ENCODE measurements at places on chromosomes 3 and 15.

DNA sequence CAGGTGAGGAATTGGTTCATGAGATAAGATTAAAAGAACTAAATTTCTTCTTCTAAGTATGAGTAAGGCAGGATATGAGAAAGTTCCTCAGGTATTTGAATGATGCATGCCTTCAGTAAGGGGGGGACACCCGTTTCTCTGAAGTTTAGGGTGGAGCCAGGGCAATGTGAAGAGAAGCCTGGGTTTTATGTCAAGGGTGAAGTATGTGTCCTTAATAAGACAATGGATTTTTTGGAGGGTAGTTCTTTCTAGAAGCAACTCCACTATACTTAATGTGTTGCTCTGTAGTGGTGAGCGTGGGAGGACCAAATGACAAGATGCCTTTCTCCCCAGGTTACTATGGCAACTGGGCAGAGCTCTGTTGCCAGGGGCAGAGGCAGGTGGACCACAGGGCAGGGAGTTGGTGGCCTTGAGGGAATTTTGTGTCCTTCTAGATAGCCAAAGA lies 44.0 kb downstream of the PHLDB2 start:
- no peak for DNase-seq

DNA sequence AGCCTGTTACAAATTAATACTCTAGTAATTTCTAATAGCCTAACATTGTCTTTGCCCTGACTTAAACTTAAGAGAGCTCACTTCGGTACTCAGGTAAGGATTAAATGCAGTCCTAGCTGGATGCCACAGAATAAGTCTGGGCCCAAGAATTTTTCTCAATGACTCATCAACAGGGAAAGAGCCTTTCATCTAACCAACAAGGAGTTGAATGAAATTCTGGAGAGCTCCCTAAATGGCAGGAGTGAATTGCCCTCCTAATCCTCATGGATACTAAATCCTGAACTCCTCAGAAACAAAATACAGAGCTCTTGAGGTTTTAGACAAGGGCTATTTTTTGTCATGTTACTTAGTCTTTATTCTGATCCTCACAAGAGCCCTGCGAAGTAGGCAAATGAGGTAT lies 159.5 kb downstream of the PLCH1 start:
- no peak for DNase-seq

- no peak for DNase-seq
These were observed 3.5 kb downstream of the TEX55 start for GRCh38 chr3:119149484-119149883.

- no peak for DNase-seq
These were observed 13.5 kb downstream of the CCDC80 start for GRCh38 chr3:112627419-112627818.

- DNase-seq = no peak
These were observed 49.1 kb downstream of the CCK start for GRCh38 chr3:42216931-42217333.

DNA sequence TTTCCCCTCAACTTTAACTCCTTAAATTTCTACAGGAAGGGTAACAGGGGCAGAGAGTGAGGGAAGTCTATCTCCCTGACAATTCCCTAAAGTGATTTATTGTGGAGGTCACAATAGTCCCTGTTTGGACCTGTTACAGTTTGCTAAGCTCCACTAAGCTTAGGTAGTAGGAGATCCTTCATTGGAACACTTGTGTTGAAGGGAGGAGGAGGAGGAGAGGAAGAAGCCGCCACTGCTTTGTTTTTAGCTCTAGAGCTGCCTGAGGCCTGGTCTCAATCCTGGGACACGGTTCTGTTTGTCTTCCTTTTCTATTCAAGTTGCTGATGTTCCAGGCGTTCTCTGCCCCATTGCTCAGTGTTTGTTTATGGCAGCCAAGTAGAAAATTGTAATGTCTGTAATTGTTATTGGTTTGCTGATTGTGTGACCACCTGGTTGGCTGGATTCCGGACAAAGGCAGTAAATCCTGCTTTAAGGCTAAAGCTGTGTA lies 48.4 kb downstream of the HES1 start:
- DNase-seq = peak; percentile 96

- DNase-seq = no peak
These were observed 13.8 kb downstream of the EXOSC7 start for GRCh38 chr3:44989636-44990373.

- no peak for DNase-seq
These were observed 12.2 kb downstream of the TGM4 start for GRCh38 chr3:44886561-44886960.

DNA sequence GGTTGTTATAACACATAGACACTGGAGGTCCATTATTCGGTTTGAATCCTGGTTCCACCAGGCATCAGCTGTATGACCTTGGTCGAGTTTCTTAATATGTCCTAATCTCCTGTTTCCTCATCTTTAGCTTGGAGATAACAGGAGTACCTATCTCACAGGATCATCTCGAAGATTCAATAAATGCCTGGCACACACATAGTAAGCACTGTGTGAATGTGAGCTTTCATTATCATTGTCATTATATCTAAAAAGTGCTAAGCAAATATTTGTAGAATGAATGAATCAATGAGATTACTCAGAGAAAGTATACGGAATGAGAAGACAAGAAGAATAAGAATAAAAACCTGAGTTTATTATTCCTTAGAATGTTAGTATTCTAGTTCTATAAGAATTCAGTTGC lies 227.4 kb upstream of the CFAP20DC start:
- DNase-seq = no peak

DNA sequence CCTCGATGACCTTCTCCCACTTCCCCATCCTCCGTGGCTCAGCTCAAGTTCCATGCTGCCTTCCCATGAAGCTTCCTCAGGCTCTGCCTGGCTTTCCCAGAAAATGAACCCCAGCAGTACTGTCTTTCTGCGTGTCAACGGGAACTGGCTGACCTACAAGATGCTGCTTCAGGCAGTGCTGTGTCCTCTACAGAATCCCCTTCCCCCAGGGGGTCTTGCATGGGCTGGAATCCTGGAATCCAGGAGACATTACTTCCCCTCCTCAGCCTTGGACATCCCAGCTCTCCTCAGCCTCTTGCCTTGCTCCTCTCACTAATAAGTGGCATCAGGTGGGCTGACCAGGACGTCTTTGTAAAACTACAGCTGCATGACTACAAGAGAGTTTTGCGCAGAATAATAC lies 5.4 kb downstream of the CCDC12 start:
- no peak for DNase-seq

DNA sequence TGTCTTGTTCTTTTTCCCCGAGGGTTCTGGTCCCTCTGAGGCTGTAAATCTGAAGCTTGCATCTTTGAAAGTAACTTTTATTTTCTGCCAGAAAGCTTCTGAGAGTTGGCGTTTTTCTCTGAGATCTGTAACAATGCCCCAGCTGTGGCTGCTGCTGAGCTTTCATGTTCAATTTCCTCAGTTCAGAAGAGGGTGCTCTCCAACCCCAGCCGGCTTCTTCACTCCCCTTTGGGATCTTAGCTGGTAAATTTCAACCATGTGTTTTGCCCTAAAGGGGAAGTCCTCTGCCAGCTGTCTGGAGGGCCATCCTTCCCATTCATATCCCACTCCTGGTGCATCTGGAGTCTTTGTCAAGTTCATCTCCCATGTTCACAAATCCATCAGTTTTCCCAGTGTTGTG lies 18.3 kb upstream of the CFAP100 start:
- no peak for DNase-seq

DNA sequence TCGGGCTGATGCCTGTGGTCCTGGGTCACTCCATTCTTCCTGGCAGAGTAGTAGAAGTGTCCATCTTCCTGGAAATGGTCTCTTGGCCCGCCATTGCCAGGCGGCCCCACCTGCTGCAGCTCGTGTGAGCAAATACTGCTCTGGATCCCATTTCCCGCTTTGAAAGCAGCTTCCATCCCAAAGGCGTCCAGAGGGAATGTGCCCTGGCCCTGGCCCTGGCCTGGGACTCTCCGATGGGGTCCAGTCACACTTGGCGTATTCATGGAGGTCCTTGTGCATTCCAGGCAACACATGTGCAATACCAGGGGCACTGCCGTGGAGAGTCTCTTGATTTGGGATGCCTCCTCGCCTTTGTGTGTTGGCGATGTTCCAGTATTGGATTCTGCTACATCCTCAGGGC lies 111.1 kb downstream of the SNRPN start:
- no peak for DNase-seq

DNA sequence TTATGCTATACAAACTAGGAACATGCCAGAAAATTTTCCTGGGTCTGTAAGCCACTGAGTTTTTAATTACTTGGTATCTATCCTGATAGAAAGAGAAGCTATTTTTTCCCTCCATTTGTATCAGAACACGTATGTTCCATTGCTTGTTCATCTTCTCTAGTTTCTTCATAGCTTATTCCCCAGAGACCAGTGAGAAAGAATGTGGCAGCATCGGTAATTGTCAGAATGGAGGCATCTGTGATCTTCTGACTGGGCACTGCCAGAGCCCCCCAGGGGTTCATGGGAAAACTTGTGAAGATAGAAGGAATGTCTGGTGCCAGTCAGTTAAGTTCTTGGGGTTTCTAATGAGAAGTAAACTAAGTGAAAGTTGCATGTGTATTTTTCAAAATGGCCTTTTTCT lies 720.2 kb upstream of the GOLIM4 start:
- no peak for DNase-seq

- DNase-seq = no peak
These were observed 684 bp downstream of the CAPN3 start for GRCh38 chr15:42359985-42360384.

DNA sequence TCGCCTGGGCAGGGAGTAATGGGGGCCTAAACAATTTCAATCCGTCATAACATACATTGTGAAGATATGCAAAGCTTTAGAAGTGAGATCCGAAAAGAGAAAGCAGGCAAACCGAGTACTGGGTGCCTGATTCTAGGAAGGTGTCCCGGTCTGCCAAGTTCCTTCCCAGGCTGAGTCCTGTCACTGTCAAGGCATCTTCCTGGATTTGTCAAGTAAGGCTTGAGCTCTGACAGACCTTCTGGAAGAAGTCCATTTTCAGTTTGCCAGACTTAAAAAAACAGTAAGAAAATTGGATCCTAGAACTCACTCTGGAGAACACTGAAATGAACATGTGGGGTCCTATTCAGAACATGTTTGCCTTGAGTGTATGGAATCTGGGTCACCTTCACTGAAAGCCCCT lies 253.9 kb downstream of the RORA start:
- DNase-seq = no peak

DNA sequence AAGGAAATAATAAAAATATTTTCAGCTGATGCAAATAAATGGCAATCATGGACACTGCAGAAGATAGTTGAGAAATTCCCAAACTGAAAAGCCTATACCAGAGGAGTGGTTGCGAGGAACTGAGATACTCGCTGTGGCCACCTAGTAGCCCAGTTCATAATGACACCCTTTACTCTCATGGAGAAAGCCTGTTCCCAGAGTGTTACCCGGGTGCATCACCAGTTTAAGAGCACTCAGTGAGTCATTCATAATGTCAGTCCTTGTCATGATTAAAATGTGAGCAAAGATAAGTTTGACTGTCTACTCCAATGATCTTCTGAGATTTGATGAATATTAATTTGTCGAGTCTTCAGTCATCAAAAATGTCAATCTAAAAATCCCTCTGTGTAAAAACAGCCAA lies 138.4 kb upstream of the LRRC3B start:
- DNase-seq = no peak

GRCh38 chr15:92903631-92903965 lies 3.5 kb downstream of the CHD2 start:
- no peak for DNase-seq

DNA sequence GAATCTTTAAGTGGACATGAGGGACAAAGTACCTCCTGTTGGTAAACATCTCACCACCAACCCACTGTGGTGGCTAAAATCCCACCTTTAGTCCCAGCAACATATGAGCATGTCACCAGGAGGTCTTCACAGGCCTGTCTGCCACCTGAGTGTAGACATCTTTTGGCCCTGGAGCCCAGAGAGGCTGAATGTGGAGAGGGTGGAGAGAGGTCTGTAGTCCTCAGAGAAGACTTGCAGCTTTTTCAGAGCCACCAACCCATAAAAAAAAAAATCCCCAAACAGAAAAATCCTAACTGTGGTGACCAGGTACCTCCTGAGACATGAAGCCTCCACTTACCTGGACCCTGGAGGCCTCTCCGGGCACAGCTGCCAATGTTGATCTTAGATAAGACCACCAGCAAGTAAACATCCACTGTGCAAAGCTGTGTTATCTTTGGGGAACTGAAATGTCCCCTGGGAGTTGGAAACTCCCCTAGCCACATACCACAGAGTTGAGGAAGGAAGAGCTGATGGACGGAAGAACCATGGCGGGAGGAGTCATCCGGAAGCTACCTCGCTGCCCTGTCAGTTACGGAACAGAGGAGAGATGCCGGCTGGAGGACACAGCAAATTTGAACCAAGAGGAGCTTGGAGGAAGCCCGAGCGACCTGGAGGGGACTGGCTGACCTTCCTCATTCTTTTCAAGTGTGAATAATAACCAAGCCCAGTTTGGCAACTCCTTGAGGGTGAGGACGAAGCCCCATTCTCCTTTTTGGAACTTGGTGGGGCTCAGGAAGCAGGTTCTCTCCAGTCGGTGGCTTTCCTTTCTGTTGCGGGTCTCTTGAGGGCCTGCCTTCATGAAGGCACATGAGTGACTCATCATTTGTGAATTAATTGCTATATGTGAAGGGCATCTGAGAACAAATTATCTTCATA lies at the start of gene GHRL:
TSS of gene GHRL (minus strand) at position 443 of the 915 bp plus-strand sequence. CDS start 2,767 bp downstream, outside the sequence.
- DNase-seq = no peak

GRCh38 chr3:48413611-48414010 lies 16.3 kb downstream of the PLXNB1 start:
- DNase-seq = no peak

- no peak for DNase-seq
These were observed 889.0 kb upstream of the CFAP20DC start for GRCh38 chr3:59938828-59939227.

DNA sequence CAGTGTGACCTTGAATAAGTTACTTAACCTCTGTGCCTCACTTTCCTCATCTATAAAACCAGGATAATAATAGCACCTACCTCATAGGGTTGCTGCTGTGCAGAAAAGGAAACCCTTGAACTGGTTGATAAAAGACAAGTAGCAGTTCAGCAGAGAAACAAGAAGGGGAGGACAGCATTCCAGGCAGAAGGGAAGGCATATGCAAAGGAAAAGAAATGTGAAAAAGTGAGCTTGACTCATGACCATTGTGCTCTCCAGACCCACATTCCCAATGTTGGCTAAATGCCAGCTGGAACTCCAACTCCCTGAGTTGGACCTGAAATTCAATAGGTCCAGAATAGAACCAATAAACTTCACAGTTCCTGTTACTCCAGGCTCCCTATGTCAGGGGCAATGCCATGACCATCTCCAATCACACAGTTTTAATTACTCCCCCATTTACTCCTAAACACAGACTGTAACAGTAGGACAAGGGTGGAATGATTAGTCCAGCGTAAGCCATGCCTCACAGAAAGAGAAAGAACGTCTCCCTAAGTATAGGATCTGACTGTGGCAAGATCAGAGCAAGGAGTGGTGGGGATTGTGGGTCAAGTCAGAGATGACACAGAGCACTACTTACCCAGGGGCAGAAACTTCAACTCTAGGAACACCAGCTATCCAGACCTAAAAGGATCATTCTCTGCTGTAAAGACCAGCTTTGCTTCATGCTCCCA lies 26.9 kb downstream of the PRKAR2A start:
- DNase-seq = no peak

DNA sequence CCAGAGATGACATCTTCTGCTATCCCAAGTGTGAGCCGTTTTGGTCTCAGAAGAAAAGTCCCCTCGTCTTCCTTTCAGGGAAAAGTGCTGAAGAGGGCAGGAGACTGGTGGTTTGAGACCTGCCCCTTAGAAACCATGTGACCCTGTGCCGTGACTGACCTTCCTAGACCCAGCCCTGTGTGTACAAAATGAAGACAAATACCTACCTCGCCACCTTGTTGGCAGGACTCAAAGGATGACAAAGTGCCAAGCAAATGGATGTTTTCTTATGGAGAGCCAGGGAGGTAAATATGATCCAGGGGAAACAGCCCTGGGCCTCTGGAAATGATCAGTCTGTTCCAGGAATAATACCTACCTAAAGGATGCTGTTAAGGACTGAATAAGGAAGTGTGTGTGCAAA lies 41.3 kb downstream of the FAM174B start:
- DNase-seq = peak; percentile 86
